CD4-positive, alpha-beta memory T cell (primary cell): ENCODE measurements at places on chromosomes 13 and 19.

DNA sequence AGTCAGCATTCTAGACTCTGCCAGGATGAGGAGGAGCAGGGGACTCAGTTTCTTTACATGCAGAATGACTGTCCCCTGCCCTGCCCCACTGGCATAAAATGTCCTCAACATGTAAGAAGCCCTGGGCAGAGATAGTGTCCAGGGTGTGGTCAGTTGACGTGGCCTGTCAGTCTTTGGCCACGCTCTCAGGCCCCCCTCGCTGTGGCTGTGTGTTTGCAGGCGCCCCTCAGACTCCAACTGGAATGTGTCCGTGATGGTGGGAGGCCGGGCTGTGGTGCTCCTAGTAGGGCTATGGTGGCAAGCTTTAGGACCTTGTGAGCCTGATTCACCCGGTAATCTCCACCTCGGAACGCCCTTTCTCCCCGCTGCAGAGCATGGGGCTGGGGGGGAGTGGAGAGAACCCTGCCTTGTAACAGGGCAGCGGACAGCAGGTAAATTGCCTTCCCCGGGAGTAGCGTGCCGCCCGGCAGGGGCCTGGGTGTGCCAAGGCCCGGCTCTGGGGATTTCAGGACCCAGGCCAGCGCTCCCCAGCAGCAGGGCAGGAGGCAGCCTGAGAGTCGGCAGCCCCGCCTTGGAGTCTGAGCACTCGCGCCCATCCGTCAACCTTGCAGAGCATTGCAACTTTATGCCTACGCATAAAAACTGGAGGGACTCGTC, 62.3 kb downstream of the CHST8 start:
- no peak for DNase-seq

DNA sequence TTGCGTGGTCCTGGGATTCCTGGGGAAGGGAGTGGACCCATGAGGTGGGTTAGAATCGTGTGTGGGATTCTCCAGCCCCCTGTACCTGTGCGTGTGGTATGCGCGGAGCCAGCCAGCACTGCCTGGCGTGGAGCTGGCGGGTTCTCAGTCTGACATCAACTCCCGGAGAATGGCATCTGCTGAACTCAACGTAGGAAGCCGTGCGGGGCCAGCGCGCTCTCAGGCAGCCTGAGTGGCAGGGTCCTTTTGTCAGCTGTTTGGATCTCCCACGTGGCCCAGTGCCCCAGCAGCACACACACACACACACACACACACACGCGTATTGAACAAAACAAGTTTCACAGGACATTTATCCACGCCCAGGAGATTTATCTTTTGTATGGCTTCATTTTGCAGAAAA, 28.1 kb downstream of the ATP4B start:
- DNase-seq: no peak

GRCh38 chr19:18436671-18437490, 1.1 kb downstream of the ISYNA1 start:
- peak; percentile 77 for DNase-seq

DNA sequence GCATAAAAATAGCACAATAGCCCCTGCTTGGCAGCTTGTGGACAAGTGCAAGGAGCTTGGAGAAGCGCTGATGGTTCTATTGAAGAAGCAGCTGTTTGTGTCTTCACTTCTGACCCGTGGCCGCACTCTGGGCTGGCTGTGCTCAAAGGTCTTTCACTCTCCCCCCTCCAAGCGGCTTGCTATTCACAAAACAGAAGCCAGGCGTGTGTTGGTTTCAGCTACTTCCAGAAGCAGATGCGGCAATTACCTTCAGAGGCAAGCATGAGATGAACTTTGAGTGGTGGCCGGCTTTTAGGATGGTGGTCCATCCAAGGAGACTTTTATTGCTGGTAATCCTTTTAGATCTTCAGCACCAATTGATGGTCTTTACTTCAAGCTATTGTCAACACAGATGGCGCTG, 188.5 kb upstream of the ARGLU1 start:
- DNase-seq: no peak

- DNase-seq: no peak
These were observed 93.3 kb downstream of the PIBF1 start for GRCh38 chr13:72875233-72875632.

- DNase-seq: no peak
These were observed 412.5 kb downstream of the DACH1 start for GRCh38 chr13:71454509-71454908.
